Pulmonary artery endothelial cell (primary cell): ENCODE measurements at places on chromosomes 3 and 15. TPM values are rescaled to one million over a fixed set of nuclear protein-coding genes. Genes with fewer than 3 reads are reported as not detected.

Gene EIF4A2
- total RNA-seq: 470 and 740 TPM in 2 replicates

Gene GALNT15
- 18.8 and 97.1 TPM in 2 replicates for total RNA-seq

DNA sequence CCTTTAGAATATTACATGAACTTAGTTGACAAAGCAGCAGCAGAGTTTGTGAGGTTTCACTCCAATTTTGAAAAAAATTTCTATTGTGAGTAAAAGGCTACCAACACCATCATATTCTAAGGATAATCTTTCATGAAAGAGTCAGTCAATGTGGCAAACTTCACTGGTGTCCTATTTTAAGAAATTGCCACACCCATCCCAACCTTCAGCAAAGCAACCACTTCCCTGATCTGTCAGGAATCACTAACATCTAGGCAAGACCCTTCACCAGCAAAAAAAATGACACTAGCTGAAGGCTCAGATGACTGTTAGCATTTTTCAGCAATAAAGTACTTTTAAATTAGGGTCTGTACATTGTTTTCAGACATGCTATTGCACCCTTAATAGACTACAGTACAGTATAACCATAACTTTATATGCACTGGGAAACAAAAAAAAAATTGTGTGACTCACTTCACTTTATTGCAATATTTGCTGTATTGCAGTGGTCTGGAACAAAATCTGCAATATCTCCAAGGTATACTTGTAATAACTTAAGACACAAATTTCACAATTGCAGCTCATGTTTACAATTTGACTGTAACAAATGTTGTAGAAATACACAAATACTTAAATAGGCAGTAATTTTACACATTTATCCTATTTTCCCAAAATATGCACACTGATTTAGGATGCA is 38.9 kb upstream of the ALCAM start:
- DNase-seq: no peak

DNA sequence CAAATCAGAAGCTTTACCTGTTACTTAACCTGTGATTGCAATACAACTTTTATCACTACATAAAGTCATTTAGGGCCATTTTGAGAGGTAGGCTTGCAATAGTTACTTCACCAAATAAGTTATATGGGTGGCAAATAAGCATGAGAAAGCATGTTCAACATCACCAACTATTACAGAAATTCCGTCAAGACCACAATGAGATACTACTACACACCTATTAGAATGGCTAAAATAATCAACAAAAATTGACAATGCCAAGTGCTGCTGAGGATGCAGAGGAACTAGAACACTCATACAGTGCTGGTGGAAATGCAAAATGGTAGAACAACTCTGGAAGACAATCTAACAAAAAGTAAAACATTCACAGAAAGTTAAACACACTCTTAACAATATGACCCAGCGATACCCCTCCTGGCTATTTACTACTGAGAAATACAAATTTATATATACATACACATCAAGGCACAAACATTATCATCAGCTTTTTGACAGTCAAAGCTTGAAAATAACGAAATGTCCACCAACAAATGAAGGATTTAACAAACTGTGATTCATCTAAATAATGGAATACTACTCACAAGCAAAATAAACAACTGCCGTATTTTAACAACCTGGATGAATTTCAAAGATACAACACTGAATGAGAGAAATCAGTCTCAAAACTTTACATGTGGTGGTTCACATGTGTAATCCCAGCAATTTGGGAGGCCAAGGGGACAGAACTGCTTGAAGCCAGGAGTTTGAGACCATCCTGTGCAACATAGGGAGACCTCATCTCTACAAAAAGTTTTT is 82.9 kb downstream of the MYO9A start:
- no peak for DNase-seq

DNA sequence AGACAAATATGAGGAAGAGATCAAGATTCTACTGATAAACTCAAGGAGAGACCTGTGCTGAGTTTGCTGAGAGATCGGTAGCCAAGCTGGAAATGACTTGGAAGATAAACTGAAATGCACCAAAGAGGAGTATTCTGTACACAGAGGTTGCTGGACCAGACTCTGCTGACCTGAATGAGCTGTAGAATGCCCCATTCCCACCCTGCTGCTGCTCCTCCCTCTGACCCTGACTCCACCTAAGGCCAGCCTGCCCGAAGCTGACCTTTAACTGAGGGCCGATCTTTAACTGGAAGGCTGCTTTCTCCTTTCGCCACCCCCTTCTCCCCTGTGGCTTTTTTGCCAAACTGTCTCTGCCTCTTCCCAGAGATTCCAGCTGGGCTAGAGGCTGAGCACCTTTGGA is 34.6 kb downstream of the CDIN1 start:
- no peak for DNase-seq

Gene LINGO1
- 0.04 TPM in 1 of 2 replicates, not detected in the other for total RNA-seq

Gene VIPR1
- total RNA-seq: 1.9 and 4.5 TPM in 2 replicates

Gene FBLN2
- total RNA-seq: 0.67 and 2.2 TPM in 2 replicates

DNA sequence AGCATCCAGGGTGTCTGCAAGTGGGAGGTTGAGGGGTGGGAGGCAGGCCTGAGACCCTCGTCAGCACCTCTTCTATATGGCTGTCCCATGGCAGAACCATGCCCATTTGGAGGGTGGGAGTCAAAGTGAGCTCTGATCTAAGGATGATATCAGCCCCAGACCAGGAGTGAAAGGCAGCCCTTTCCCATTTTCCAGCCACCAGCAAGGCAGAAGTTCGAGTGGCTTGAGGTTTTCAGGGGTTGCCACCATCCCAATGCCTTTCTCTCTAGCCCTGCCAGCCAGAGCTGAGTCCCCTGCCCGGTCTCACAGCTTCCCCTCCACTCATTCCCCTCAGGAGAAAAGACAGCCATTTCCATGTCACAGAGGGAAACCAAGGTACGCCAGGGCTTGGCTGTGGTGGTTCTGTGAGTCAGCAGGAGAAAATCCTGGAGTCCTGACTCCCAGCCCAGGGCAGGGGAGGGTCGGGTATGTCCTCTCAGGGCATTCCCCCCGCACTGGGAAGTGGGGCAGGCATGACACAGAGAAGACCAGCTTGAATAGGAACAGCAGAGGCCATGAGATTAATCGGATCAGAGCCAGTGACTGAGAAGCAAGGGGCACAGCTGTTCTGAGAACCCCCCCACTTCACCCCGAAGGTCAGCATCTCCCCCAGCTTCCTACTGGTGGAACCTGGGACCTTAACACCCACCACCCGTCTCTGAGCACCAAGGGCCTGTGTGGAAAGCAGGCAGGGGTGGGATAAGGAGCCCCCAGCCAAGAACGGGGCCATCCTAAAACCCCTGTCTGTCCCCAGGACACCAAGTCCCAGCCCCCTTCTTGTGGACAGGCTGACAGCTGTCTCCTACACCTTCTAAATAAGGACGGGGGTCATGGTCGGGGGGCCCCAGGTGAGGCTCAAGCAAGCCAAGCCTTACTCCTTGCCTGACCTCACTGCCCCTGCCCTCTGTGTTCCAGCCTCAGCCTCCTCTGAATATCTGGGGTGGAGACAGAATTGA is 965 bp upstream of the SLC38A3 start:
- DNase-seq: no peak

DNA sequence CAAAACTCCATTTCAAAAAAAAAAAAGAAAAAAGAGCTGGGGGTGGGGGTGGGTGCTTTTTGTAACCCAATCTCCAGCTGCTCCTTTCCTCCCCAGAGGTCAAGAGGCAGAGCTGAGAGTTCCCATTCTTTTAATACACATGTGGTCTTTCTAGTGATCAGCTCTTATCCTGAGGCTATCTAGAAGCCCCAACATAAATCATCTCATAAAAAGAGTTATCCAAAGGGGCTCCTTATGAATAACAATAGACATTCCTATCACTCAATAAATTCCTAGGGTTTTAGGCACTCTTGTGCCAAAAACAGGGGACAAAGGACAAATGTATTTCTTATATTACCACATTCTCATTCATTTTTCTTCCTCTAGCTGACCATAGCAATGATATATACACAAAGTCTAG is 25.1 kb upstream of the GAP43 start:
- DNase-seq: no peak
